SK-MEL-5 (cell line): ENCODE measurements at places on chromosomes 12 and 14. TPM values are rescaled to one million over a fixed set of nuclear protein-coding genes. Genes with fewer than 3 reads are reported as not detected.

CLEC2B gene
- total RNA-seq = 13.0 and 13.1 TPM in 2 replicates

DNA sequence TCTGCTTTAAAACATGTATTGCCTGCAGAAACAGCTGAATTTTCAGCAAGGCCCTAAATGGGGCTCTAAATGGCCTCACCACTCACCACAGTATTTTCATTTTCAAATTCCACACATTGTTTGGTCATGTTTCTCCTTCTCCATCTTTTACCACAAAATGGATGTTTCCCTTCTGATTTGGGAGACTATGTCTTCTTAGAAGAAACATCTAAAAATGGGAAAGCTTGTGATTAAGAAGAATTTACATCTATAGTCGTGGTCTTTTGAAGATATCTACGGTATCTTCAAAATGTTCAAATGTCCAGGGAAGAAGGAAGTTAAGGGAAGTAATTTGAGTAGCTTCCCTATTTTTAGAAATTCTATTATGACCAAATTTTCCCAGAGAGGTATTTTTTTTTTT is 20.7 kb upstream of the TUBA1C start:
- DNase-seq = no peak

DNA sequence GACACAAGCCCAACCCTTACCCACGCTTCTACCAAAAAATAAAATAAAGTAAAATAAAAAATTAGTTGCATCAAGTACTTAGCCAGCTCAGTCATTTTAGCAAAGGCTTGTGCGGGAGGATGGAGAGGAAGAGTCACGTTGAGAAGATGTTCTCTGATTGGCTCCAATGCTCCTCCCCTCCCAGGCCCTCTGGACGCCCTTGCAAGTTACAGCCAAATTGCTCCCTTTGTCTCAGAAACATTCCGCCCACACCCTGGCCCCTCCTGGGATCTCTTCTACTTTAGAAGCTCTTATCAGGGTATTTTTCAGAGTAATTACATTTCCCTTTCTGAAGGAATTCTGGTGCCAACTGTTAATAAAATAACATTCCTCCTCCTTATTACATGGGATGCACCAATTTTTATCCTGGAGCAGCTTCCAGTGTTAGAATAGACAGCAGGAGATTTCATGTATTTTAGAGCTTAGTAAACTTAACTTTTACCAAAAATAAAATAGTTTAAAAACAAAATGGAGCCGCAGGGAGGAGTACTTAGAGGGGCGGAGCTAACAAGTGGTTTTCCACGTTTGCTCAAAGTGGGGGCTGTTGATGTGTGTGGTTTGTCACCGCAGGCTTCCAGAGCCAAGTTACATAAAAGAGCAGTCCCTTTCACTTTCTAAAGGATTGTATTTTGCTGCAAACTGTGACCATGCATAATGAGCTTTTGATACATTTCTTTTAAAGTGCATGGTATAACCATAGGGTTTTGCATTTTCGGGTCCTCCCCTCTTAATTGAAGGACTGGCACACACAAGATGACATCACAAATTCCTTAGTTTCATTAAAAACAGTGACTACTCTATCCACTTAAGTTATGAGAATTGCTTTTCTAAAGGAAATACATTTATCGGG is 71.7 kb upstream of the RAP1B start:
- DNase-seq = no peak

ADIPOR2 gene
- total RNA-seq = 61.3 and 64.5 TPM in 2 replicates

DNA sequence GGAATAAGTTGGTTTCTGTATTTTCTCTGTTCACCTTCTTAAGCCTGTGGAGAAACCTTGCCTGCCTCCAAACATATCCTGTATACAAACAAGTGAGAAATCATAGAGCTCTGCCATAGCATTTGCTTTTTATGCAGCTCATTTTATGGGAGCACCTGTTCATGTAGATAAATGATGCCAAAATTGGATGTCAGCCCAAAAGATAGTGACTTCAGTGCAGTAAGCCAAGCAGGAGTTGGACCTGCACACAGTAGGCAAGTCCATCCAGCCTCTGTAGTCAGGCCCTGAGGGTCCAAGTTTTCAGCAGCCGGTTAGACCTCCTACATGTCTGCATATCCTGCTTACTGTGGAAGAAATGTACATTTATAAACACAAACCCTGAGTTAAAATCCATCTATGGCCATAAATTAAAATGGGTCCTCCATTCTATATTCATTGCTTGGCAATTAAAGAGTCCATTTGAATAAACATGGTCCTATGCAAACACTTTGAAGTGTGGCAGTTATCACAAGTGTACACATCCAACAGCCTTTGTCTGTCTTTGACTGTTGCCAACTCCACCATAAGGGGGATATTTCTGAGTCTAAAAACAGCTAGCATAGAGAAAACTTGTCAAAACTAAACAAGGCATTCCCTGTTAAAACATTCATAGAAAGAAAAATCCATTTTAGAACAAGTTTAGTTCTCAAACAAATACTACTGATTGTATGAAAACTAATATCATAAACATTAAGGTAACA is 847.8 kb downstream of the RPS29 start:
- no peak for DNase-seq

DNA sequence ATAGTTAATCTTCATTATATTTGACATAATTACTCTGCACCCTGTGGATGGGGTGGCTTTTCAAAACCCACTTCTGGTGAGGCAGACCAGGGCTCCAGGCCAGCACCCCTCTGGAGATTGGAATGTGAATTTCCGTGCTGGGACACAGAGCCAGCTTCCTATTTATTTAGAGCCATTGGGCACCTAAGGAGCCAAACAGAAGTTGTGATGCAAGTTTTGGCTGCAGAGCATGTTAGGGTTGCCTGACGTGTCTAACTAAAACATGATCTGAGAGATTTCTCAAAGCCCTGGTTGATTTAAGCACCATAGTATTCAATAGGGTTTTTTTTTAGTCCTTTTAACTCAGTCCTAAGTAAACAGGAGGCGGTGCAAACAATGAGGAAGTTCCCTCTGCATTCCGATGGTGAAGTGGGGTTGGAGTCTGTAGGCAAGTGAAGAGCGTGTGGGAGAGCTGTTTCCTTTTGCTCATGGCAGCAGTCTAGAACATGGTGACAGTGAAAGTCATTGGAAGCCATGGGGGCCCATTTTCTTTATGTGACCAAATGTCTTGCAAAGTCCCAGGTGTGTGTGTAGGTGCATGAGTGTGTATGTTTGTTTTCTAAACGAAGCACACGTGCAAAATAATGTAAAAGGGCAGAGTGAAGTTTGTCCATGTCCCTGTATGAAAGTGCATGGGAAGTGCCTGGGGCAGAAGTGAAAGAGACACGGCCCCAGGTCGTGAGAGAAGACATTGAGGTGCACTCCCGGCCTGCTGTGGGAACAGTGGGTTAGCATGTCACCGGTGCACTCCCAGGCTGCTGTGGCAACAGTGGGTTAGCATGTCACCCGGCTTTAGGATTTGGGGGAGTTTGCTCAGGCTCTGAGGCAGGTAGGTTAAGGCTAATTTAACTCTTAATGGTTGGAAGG is 117.7 kb downstream of the PRKCH start:
- peak; percentile 79 for DNase-seq

DNA sequence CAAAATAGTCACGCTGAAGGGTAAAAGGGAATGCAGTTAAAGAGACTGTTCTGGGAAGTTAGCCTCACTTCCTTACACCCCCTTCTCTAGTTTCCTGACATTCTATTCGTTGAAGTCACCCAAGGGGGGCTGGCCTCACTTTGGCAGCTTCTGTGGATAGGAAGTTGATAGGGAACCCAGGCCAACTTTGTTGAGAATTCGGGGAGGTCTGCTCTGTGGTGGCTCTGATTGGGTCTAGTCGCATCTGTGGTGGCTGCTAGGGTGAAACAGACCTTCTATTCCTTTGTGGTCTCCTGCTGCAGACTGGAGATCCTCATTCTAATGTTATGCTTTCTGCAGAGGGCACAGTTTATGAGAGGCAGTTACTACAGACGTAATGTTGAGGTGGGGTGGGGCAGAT is 28.8 kb upstream of the GZMB start:
- no peak for DNase-seq

LDHB gene
- total RNA-seq = 1,885 and 2,159 TPM in 2 replicates

CPM gene
- total RNA-seq = 15.0 and 18.2 TPM in 2 replicates

DNA sequence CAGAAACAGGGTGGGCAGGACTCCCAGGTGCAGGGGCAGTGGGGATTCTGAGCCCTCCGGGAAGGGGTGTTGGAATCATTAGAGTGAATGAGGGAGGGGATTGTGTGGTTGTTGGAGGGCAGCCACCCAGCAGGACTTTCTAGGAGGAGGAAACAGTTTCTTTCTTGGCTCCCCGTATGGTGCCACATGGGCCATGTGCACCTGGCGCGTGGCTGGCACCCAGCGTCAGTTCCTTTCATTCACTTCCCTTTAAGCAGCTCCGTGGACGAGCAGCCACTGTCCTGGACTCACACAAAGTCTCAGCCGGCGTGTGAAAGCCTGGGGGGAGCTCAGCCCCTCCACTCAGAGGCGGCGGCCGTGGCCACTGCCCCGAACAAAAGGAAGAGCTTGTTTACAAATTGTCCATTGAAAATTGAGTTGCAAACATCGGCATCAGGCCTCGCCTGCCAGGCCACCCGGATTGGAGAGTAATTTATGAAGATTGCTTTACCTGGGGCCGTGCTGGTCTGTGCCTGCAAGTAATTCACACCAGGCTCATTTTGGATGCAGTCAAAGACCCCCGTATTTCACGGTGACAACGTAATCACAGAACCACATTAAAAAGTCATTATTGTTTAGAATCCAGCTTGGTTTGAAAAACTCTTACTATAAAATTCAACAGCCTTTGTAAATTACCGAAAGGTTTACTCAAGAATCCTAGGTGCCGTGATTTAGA is 101.7 kb upstream of the C14orf180 start:
- no peak for DNase-seq

DNA sequence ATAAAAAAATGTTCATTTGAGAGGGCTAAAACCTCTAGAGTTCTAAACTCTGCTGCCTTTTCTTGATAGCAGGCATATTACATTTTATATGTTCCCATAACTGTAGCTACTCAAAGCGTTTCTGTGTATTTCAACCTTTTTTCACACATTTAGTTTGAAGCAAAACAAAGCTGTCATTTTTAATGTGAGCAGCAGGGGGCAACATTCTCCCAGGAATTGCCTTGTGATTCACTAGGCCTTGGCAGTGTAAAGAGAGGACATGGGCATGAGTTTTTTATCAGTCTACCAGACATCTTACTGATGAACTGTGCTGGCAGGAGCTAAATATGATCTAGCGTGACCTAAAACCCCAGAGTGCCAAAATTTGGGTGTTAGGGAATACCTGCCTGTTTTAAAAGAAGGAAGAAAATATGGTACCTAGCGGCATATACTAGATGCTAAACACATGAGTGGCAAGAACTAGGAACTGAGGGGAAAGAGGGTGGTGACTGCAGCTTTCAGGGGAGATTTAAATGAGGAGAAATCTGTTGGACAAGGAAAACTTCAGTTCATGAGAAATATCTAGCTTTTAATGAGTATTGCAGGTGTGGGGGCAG is 65.3 kb downstream of the IFT43 start:
- peak; percentile 67 for DNase-seq

TEX22 gene
- total RNA-seq = 0.26 and 0.32 TPM in 2 replicates

- DNase-seq = no peak
Observed at GRCh38 chr14:54169254-54169924, 212.8 kb upstream of the BMP4 start.

CLEC1A gene
- total RNA-seq = not detected in 2 replicates

PPP4R3A gene
- total RNA-seq = 41.0 and 45.2 TPM in 2 replicates

PRICKLE1 gene
- 0.50 and 4.4 TPM in 2 replicates for total RNA-seq

GRCh38 chr12:57898308-57898970 is 42.9 kb upstream of the ATP23 start:
- no peak for DNase-seq

GRCh38 chr12:4383304-4383865 is 3.9 kb upstream of the FGF23 start:
- DNase-seq = peak; percentile 15

XRCC3 gene
- total RNA-seq = 27.7 and 33.5 TPM in 2 replicates

- no peak for DNase-seq
Observed at GRCh38 chr12:111368291-111368787, 556 bp downstream of the PHETA1 start.

DNA sequence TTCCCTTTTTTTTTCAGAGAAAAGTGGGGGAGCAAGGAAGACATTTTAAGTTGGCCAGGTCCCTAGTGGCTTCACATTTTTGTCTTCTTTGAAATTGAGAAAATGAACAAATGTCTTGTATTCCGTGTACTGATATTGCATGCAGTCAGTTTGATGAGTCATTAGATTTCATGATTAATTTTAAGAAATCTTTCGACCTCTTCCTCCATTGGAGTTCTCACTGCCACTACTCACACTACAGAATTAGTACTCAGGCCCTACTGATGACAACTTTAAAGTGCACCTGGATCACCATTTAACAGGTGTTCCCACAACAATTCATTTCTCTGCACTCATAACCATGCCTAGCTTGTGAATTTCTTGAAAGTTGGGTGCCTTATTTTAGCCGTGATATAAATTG is 50.5 kb downstream of the SAMD4A start:
- DNase-seq = no peak

GRCh38 chr14:23704890-23705289 is 68.7 kb downstream of the DHRS2 start:
- peak; percentile 13 for DNase-seq

OAS2 gene
- total RNA-seq = 1.3 and 1.9 TPM in 2 replicates

DNA sequence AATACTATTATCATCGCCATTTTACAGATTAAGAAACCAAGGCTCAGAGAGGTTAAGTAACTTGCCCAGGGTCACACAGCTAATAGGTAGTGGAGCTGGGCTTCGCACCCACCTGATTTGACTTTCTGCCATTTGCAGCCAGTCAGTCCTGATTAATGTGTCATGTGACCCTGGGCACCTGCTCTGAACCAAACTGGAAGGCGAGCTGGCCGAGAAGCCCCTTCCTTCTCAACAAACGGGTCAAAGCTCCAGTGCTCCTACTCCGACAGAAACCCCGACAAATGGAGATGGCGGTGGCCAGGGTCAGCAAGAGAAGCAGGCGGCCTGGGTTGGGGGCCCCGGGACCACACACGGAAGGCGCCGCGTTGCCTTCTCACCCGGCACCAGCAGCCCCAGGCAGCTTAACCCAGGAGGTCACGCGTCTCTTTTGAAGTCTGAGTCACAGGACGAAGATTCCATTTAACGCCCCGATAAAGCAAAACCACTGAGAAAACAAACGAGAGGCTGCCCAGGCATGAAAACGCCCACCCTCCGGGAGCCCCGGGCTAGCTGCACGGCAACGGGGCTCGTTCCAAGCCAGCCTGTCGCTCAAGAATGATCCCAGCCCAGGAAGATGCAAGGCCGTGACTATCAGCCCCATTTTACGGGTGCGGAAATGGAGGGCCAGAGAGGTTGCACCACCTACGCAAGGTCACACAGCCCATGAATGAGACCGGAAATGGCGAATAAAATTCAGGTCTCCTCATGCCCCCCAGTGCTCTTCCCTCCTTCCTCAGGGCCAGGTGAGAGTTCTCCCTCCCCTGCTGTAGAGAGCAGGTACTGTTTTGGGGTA is 124.8 kb downstream of the SCARB1 start:
- DNase-seq = no peak

DNA sequence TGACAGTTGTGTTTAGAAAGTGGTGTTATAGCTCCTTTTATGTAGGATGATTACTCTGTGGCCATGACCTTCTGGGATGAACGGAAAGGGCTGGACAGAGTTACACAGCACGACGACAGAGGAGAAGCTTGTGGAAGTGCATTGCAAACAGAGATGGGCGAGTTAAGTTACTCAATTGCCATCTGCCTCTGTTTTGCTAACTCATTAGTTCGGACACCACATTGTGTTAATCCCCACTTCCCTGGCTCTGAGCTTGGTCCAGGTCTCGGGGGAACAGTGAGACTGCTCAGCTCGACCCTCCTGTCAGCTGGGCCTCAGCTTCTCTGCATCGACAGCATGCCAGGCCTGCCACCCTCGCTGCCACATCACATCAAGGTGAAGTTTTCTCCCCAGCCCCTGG is 408.0 kb downstream of the ZFP36L1 start:
- no peak for DNase-seq

GRCh38 chr14:29800961-29801360 is 126.7 kb downstream of the PRKD1 start:
- peak; percentile 50 for DNase-seq
